ENCODE measurements at places on chromosomes 4 and X.

DNA sequence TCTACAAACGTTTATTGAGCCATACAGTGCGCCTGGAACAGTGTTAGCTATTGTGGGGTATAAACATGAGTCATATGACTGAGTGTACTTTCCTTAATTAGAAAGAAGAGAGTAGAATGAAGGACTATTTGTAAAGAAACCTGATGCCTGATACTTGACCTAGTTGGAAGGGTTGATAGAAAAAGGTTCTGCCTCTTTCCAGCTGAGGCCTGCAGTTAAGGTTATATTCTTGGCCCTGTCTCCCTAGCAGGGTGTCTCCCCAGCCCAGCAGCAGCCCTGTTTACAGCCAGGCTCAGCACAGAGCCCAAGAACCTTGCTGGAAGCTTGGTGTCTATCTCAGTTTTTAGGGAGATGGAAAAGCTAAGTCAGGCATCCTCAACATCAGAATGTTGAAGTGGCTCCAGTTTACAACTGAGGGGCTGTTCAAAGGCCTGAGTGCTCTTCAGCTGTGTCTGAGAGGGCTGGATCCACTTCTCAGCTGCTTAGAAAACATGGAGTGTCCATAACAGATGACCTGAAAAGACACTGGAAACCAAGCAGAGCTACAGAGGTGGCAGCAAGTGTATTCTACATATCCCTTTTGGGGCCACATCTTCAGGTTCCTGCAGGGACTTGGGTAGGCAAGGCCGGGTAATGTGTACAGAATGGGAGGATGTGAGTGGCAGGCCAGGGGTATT, 21.6 kb downstream of the NYX start:
- no peak for DNase-seq

DNA sequence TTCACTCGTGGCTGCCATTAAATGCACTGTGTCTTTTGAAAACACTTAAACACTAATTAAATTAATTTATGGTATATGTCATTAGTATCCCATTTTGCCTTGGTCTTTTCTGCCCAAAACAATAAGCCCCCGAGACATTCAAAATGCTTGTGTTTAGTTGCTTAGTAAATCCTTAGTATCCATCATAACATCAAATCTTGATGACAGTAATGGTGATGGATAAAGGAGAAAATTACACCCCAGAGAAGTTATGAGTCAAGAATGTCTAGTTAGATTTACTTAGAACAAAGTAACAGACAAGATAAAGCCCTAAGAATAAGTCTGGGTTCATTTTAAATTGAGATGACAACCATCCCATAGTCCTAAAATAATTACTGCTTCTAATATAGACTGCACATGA, 21.3 kb downstream of the ANK2 start:
- DNase-seq: no peak

GRCh38 chr4:186104890-186105646, 564 bp downstream of the FAM149A start:
- peak; percentile 16 for DNase-seq

DNA sequence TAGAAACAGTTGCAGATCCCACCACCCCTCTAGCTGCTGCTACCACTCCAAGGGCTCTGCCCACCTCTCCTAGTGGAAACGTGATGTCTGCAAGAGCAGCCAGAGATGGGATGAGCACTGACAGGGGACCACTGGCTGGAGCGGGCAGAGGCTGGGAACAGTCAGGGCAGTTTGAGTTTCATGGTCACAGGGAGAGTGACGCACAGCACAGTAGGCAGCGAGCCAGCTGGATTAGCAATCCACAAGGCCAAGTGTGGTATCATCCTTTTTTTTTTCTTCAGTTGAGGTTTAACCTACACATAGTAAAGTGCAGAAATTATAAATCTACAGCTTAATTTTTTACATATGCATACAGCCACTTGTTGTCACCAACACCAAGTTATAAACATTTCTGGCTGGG, 6.4 kb upstream of the SCML2 start:
- DNase-seq: no peak

DNA sequence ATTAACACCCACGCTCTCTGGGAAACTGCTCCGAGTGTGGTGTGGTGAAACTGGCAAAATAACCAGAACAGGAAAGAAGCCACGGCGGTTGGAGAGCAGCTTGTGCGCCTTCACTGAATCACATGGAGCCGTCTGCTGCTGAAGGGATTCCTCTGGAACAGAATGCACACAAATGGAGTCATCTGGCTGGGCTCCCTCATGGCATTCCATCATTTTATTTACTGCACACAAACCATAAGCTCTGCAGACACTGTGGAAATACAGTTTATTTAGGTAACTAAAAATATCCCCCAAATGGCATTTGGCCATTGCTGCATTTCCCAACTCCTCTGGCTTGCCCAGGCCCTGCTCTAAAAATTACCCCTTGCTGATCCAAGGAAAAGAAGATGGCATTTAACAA, 187.0 kb upstream of the S100G start:
- DNase-seq: no peak

- no peak for DNase-seq
Observed at GRCh38 chrX:5780821-5781220, 447.8 kb downstream of the NLGN4X start.

GRCh38 chr4:44927399-44928380, 201.3 kb upstream of the GNPDA2 start:
- DNase-seq: no peak

DNA sequence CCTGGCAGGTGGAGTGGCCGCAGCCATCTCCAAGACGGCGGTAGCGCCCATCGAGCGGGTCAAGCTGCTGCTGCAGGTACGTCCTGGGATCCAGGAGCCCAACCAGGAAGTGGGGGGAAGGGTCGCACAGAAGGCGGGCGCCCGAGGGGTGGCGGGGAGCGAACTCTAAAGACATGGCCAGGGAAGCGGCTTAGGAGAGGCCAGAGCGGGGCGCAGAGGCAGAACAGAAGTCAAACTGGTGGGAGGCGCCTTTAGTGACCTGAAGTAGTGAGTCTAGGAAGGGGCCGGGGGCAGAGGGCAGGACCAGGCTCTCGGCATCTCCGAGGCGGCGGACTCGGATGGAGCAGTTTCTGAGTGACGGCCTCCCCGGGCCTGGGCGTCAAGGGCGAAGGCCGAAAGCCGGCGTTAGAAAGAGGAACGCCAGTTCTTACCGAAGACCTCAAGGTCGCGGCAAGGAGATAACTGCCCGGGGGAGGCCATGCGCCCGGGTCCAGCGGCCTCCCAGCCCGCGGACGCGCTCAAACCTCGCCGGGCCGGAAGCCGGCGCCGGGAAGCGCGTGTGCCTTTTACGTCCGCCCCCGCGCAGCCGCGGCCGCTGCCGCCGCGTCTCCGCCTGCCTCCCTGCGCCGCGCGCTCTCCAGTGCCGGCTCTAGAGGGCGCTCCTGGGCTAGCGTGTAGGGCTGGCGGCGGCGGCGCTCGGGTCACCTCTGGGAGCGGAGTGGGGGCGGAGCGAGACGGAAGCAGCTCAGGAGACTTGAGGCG, 488 bp downstream of the SLC25A5 start:
- peak; percentile 91 for DNase-seq

- DNase-seq: peak; percentile 33
Observed at GRCh38 chr4:76055016-76055415, 19.1 kb upstream of the CXCL11 start.

- DNase-seq: no peak
Observed at GRCh38 chrX:7219153-7219705, 71.3 kb upstream of the PUDP start.

GRCh38 chrX:110210417-110211139, 107.3 kb downstream of the AMMECR1 start:
- DNase-seq: no peak

DNA sequence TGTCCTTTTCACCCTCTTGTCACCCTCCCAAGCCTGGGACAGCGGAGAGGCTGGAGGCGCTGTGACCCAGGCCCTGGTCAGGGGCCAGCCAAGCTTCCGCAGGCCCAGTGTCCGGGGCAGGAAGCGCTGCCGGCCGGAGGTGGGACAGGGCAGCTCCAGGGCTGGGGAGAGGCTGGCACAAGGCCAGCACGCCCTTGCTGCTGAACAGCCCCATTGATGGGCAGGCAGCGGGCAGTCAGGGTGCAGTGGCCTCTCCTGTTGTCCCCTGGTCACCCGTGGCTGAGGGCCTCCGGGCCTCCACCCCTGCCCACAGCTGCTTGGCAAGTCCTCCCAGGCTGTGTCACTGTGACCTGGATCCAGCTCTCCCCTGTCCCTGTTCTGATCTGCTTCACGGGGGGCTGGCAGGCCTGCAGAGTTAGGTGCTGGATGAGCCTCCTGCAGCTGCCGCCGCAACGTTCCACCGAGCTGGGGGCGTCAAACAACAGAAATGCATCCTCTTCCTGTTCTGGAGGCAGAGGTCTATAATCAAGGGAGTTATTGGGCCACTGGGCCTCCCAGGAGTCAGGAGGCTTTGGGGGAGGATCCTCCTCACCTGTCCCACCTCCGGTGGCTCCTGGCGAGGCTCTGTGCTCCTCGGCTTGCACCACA, 107.9 kb downstream of the PSAPL1 start:
- no peak for DNase-seq

DNA sequence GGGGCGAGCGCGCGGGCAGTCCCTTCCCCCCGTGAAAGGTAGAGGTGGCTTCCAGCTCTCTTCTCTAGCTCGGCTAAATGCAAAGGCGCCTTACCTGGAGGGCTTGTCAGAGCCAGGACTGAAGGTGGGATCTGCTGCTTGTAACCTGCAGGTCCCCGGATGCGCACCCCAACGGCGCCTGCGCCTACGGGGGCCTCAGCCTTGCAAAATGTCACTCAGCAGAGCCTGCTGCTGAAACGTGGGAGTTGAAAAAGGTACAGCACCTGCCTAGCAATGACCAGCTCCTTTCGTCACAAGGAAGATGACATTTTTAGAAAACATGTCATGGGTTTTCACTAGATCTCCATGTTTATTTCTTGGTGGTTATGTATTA, 583 bp downstream of the ABHD18 start:
- DNase-seq: peak; percentile 76

DNA sequence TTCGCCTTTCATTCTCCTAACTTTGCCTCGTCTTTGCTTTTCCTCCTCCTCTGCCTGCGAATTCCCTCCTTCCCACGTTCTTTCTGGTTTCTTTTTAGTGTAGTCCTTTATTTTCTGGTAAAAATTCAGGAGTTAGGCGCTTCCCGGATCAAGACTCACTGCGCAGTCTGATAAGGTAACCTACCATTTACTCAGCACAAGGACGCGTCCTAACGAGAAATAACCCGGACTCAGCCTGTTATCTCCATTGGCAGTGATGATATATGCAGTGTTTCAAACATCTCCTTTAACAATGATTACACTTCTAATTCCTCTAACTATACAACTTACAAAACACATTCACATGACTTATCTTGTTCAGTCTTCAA, 357 bp upstream of the ETNPPL start:
- DNase-seq: no peak

DNA sequence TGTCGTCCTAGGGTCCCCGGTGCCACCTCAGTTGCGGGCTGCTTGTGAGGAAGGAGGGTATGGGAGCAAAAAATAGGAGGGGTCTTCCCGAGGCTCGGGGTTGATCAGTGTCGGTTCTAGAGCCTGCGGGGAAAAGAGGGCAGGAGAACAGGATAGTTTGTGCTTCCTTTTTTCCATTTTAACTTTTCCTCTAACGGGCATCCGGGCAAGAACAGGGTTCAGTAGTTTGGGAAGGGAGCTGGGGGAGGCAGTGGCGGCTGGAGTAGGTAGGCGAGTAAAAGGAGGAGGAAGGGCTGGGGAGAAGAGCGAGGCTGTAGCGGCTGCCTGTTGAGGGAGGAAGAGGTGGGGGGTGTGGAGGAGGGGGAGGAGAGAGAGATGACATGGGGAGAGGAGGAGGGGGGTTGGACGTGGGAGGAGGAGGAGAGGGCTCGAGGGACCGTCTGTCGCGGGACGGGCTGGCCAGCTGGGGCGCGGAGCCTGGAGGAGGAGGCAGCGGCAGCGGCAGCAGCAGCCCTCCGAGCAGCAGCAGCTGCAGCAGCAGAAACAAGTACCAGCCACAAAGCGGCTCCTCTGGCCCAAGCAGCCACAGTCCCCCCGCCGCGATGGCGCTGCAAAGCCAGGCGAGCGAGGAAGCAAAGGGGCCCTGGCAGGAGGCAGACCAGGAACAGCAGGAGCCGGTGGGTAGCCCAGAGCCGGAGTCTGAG, at the start of gene SLC16A2:
Gene SLC16A2, plus strand, starts transcription at position 458 of the 704 bp plus-strand sequence. Its CDS starts 145 bp downstream, at position 603.
- peak; percentile 40 for DNase-seq

DNA sequence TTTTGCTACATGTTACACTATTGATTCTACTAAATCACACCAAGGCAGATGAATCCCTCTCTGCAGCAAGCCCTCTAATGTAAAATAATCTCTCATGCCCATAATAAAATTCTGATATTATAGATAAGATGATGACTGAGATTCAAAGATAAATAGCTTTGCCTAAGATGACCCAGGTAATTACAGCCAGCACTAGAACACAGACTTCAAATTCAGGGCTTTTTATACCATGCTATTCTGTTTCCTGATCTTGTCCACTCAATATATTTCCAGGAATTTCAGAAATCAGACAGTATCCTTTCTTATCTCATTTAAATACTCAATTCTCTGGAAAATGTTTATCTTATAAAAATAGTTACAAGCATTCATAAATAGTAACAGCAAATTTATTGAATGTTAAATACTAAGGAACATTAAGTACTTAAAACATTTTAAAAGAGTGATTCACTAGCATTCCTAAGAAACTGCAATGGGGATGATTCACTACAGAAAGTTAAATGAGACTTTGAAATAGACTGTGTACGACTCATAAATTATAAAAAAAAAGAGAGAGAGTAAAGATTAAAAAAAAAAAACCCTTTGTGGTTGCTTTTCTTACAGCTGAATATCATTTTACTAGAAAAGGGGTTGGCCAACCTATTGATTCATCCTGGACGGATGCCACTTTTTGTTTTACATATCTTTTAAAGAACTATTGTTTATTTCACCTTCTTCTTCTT, 45.8 kb upstream of the IL21 start:
- no peak for DNase-seq

DNA sequence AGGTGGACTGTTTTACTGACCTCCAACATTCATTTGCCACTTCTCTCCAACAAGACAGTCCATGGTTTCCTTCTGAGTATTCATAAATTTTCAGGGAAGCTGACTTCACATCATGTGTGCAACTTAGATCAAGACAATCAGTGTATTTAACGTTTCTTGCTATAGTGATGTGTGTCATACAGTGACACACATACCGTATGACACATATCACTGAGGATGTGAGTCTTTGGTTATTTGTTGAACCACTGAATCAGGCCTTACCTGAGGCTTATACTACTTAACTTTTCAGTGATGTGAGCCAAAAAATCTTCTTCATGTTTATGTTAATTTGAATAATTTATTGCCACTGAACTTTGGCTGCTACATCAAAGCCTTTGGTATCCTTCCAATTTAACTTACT, 166.8 kb downstream of the BMPR1B start:
- no peak for DNase-seq

DNA sequence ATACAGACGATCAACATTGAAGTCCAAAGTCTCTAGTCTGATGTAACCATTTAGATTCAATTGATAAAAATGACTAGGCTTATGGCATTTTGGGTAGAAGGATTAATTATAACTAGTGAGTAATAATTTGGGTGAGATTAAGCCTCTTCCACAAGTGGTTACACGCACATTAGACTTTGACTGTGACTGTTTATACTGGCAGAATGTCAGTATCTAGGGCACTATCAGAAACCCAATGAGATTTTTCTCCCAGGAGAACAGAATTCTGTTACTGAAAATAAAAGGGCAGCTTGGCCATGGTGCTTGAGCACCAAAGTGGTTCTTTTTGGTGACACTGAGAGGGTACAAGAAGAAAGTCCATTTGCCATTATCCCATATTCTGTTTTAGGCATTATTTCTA, 3.3 kb downstream of the PLS3 start:
- DNase-seq: no peak

All from activated T-cell treated with anti-CD3 and anti-CD28 coated beads, Interleukin-2, amount 50 U/mL, for 48 hours (primary cell).